ENCODE measurements at places on chromosomes 12 and 14.

DNA sequence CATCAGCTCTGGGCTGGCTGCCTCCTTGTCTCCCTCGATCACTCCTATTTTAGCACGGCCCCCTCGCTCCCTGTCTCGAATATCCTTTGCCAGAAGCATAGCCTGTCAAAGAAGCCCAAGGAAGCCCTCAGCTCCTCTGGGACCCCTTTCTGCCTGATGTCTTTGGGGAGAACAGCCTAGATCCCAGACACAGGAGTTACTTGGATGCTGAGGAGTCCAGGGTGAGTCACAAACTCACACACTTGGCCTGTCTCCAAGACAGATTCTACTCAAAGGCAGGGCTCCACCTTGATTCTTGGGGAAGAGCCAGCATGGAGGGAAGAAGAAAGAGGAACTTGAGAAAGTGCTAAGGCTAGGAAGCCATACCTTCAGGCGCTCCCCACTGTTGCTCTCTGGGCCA lies 8.1 kb downstream of the AVIL start:
- DNase-seq = no peak

DNA sequence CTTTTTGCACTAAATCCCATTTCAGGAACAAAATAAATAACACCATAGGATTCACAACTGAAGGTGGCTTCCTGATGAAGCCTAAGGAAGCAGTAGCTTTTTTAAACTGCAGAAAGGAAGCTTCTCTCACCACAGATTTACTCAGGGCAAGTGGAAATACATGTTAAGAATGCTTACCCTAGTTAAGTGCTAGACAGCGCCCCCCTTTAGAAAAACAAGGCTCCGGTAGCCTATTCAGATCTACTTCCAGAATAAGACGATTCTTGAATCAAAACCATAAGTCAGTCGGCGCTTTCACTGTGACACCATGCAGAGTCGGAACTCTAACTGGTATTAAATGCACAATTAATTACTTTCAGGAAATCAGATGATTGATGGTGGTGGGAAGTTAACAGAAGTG lies 41.9 kb downstream of the E2F7 start:
- DNase-seq = no peak

GRCh38 chr12:116547955-116548501 lies 11.2 kb upstream of the MAP1LC3B2 start:
- no peak for DNase-seq

DNA sequence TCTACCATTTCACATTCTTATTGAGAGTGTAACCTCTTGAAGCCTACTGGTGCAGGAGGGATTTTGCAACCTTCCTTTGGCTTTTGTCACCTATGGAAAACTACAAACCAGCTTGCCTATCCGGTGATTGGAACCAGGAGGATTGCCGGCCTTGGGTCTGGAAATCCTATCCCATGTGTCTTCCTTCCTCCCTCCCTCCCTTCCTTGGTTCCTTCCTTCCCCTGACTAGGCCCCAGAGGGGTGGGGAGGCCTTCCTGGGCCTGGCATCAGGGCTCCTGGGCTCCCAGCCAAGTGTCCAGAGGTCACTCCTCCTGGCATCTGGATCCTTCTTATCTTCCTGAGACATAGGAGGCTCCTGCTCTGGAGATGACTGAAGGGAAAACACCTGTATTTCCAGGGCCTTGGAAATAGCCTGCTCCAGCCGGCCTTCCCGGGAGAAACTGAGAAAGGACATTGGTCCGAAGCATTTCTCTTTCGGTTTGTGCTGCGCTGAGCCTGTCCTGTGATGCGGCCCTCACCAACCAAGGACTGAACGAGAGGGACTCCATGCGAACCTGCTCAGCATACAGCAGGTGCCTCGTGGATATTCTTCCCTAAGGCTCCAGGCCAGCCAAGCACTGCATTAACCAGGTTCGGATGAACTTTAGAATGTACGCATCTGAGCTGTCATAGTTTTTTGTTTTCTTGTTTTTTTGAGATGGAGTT lies 43.4 kb downstream of the PSMA6 start:
- DNase-seq = no peak

GRCh38 chr12:25119020-25119419 lies 75.9 kb downstream of the DNAI7 start:
- DNase-seq = no peak

DNA sequence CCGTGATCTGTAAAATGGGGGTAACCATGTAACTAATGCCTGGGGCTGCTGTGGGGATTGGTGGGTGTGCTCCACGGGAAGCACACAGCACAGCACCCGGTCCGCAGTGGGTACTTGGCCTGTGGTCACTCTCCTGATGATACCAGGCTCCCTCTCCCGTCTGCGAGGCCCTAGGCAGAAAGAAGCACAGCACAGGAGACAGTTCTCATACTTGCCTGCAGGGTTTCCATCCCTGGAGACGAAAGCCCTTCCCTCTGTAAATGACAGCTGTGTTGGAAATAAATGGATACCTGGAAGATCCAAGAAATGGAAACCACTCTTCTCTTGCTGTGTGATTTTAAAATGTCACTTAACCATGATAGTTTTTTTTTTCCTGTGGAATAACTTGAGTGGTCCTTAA lies 7.9 kb upstream of the PRMT8 start:
- DNase-seq = no peak

DNA sequence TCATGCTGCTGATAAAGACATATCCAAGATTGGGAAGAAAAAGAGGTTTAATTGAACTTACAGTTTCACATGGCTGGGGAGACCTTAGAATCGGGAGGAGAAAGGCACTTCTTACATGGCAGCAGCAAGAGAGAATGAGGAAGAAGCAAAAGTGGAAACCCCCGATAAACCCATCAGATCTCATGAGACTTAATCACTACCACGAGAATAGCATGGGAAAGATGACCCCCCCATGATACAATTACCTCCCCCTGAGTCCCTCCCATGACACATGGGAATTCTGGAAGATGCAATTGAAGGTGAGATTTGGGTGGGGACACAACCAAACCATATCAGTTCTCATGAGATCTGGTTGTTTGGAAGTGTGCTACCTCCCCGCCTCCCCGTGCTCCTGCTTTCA lies 9.8 kb upstream of the MFAP5 start:
- DNase-seq = no peak

GRCh38 chr14:50320283-50320682 lies 8.2 kb downstream of the DMAC2L start:
- DNase-seq = no peak

DNA sequence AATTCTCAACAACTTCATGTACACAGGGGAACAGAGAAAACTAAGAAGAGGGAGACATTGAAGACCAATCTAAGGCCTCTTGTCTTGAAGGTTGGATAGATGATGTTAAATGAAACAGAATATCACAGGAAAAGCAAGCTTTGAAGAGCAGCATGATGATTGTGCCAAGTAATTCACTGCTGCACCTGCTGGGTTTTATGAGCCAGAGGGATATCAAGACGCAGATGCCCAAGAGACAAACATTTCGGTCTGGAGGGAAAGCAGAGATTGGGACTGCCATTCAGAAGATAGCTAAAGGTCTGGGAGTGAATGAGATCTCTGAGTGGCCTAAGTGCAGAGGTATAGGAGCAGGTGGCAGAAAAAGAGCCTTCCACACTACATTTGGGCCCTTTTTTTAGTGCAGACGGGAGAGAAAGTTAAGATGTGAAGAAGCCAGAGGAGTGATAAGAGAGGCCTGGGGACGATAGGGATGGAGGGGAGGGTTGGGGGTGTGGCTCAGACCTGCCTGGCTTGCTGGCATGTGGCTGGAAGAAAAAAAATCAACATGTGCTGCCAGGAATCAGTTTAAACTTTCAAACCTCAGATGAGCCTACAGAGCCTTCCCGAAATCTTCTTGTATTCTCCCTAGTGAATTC lies 200.6 kb downstream of the AEBP2 start:
- DNase-seq = no peak

GRCh38 chr14:63692310-63693020 lies 35.4 kb downstream of the SGPP1 start:
- no peak for DNase-seq

DNA sequence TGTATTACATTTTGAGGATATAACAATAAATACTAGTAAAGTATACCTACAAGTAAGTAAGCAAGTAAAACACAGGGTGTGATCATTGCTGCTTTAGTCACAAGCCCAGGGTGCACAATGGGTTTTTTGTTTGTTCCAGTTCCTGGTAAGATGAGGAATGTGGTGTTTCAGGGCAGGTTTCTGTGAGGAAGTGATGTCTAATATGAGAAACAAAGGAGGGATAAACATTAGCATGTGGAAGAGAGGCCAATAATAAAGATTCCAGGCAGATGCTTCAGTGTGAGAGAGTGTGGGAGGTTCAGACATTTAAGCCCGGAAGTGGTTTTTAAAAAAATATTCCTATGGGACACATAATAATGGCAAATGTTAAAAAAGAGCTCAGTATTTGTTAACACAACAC lies 808.1 kb upstream of the USP15 start:
- no peak for DNase-seq

DNA sequence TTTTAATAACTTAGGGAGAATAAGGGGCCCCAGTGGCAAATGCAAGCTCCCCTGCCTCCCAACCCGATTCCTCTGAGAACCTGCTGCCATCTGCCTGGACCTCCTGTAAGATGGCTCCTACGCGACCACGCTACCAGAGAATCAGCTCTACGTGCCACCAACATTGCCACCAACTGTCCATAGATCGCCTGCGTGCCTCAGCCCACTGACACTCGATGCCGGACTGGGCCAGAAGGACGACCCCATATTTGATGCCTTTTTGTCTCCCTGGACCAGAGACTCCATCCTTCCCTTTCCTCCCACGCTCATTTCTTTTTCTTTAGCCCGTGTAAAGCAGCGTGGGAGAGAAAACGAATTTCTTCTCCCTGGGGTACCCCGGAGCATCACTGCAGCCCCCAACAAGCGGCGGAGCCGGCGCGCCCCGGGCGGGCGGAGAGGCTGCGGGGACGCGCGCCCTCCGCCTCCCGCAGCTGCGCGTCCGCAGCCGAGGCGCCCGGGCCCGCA lies 565 bp upstream of the KLHL42 start:
- peak; percentile 33 for DNase-seq

DNA sequence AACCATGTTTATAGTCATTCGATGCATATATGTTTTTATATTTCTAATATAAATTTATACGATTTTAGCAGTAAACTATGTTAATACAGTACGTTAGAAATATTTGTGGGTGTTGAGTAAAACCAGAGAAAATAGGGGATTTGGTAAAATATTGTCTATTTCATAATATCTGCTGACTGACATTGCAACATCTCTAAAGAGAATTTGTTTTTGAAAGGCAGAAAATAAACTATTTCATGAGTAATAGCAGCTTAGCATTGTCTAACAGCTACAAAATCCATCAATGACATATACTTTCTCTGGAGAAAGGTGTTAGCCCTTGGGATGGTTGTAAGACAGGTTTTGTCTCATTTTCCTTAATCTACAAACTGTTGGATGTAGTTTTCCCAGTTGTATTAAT lies 144.9 kb downstream of the PDE3A start:
- DNase-seq = no peak

DNA sequence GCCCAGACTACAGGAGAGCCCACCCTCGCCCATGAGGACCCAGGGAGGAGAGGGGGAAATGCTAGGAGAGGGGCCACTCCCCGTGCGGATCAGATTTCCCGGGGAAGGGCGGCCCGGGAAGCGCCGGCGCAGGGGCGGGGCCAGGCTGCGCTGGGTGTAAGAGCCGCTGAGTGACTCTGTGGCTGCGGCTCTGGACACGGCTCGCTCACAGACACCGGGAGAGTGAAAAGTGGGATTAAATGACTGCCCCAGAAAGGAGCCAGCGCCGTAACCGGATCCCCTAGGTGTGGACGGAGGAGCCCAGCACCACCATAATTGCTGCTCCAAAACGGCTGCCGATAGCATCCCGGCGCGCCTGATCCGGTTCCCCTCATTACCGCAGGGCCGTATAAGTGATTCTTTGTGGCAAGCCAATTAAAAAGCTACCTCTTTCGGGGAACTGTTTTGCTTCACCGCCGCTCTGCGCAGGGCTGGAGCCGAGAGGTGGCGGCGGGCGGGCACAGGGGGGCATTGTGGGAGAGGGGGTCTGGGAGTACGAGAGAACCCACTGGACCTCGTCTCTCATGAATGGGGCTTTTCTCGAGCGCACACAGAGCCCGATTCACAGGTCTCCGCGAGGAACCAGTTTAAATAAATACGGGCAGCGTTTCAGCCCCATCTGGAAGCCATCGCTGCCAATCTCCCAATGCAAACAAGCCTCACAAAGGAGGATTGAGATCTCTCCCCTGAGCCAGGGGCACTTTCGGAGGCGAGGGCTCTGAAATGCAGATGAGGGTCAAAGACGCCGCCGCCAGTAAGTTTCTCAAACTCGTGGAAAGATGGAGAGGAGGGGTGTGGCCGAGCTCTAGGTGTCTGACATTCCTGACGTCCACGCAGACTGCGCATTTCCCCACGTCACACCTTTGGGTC lies 2.5 kb downstream of the COL2A1 start:
- DNase-seq = peak; percentile 51

DNA sequence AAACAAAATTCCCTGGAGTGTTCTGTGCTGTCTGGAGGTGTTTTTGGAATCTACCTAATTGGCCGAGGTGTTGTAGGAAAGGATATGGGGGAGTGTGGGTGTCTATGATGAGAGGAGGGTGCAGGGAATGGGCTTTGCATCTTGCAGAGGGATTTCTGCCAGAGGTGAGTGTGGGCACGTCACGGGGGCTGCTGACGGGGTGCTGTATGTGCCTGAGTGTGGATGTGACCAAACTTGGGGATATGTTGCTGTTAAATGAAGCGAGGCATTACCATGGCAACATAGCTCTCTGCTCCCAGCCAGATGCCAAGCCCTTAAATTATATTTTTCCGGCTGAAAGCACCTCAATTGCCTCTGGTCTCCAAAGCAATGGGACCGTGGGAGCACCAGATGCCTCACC lies 44.3 kb upstream of the SPTLC2 start:
- DNase-seq = no peak

DNA sequence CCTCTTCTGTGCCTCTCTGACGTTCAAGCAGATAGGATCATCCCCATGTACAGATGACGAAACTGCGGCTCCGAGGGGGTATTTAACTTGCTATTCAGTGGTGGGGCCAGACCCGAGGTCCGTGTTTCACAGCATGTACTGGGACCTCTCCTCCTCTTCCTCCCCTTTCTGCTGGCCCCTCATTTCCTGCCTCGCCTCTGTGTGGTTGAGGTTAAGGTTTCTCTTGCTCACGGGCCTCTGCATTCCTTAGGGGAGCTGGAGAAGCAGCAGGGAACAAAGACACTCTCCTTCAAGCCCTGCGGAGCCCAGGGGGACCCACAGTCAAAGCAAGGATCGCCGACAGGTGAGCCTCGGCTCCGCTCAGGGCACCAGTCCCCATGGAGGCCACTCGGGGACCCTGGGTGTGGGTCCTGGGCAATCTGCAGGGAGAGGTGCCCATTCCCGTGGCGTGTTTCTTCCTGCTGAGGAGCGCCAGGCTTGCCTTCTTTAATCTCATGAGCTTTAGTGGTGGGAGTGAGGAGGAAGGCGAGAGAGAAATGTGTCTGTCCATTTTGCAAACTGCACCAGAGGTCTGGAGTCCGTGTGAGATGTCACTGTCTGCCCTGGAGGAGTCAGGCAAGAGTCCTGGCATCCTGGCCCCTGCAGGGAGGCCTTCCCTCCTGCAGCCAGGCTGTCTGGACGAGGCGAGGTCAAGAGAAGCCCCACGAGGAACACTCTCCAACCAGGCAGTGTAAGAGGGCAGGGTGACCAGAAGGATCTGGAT lies 45.0 kb downstream of the SLC6A12 start:
- no peak for DNase-seq

- no peak for DNase-seq
These were observed 277.1 kb downstream of the FOXG1 start for GRCh38 chr14:29043737-29044136.

All from NCI-H526 treated with DMSO at 0.1 percent for 48 hours (cell line).